ENCODE measurements at places on chromosomes 6 and 20.
A peak's percentile ranks its signal among the peaks of the same experiment; 100 is the strongest.

GRCh38 chr6:85127696-85128243 is 322.1 kb upstream of the NT5E start:
- DNase-seq = no peak

DNA sequence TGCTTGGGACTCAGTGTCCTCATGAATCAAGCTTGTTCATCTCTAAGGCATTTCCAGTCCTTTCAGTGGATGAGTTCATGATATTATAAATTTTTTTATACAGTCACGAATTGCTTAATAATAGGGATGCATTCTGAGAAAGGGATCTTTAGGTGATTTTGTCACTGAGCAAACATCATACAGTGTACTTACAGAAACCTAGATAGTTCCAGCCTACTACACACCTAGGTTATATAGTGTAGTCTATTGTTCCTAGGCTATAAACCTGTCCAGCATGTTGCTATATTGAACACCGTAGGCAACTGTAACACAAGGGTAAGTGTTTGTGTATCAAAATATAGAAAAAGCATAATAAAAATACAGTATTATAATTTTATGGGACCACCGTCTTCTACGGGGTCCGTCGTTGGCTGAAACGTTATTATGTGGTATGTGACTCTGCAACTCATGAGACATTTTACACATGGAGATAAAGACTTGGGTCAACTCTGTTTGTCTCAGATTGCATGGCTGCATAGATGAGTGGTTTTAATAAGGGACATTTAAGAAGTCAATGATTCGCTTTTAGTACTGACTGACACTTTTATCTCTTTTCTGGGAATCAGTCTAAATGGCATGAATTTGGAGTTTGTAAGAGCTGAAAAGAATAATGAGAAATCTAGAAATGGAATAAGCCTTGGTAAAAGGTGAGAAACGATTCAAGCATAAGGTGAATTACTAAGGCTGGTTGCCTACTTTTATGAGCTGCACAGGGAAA is 33.2 kb downstream of the CLIC5 start:
- DNase-seq = no peak

DNA sequence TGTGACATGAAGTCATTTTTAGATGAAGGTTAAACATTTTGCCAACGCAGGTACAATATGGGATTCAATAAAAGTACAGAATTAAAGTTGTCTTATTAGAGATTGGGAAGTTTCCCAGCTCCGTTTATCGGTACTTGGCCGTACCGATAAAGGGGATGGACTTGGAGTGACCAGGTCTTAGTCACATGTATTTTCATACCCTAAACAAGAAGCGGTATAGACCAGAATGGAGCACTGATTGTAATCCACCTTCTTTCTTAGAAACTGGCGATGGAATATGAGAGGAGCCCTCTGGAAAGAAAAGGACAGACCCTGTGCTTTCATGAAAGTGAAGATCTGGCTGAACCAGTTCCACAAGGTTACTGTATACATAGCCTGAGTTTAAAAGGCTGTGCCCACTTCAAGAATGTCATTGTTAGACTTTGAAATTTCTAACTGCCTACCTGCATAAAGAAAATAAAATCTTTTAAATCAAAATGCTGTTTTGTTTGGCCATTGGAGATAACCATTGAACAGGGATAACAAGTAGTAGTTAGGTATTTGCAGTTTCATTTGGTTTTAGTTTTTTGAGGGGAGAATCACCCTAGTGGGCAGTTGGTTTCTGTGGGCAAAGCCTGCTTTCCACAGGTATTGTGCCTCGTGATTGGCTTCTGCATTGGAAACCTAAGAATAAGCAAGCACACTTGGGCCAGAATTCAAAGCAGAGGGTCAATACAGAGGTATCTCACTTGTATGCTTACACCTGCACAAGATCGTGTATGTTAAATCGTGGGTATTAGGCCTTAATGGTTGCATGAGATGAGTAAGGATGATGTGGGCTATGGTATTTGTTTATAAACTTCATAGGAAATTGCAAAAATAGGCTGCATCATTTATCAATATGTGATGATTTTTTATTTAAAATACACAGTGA is 11.2 kb upstream of the ZNFX1 start:
- no peak for DNase-seq

DNA sequence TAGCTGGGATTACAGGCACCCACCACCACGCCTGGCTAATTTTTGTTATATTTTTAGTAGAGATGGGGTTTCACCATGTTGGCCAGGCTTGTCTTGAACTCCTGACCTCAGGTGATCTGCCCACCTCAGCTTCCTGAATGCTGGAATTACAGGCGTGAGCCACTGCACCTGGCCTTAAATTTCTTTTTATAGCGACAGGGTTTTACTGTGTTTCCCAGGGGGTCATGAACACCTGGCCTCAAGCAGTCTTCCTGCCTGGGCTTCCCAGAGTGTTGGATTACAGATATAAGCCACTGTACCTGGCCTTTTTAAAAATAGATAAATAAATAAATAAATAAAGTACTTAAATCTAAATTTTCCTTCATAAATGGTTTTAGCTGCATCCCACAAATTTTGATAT is 57.5 kb downstream of the LIN28B start:
- no peak for DNase-seq

DNA sequence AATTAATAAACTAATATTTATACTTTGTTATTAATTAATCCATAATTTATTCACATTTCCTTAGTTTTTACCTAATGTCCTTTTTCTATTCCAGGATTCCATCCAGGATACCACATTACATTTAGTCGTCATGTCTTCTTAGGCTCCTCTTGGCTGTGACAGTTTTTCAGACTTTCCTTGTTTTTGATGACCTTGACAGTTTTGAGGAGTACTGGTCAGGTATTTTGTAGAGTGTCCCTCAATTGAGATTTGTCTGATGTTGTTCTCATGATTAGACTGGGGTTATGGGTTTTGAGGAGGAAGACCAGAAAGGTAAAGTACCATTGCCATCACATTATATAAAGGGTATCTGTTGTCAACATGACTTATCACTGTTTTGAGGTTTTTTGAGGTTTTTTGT is 67.3 kb downstream of the ZNF292 start:
- DNase-seq = no peak

GRCh38 chr6:64990652-64991304 is 716.2 kb downstream of the EYS start:
- no peak for DNase-seq

GRCh38 chr6:158991017-158991723 is 8.8 kb downstream of the RSPH3 start:
- peak; percentile 16 for DNase-seq

DNA sequence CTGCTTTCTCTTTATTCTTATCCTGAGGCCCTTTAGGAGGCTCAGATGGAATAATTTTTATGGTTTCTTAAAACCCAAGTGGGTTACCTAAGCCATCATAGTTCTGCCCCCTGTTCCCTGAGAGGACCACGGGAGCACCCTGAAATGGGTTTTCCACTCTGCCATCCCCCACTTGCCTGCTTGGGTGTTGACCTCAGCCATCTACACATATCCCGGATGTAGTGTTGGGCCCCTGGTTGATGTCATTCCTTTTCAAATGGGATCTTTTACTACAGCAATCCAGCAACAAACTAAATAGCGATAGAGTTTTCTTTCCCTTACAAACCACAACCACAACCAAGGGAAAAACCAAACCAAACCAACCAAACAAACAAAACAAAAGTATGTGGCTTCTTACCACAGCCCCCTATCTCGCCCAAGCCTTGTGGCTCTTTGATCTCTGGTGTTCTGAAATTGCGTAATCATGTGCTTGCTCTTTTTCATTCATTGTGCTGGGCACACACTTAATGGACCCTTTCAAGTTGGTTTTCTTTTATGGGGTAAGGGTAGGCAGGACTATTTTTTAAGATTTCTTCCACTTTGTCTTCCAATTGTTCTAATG is 154.9 kb downstream of the ESR1 start:
- peak; percentile 89 for DNase-seq

DNA sequence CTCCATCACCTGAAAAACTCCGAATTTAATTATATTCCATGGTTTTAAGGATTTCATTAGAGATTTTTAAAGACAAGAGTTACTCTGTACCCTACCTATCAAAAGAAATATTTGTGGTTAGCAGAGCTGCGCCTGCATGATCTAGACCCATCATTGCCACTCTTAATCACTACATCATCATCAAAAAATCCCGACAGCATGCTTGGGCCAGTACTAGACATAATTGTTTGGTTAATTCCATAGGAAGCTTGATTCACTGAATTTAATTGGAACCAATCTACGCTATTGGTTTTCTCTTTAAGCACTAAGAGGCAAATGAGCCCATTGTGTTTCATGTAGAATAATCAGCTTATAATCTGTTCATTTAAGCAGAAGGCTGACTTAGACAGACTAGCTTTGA is 33.4 kb upstream of the RNF217 start:
- DNase-seq = no peak

DNA sequence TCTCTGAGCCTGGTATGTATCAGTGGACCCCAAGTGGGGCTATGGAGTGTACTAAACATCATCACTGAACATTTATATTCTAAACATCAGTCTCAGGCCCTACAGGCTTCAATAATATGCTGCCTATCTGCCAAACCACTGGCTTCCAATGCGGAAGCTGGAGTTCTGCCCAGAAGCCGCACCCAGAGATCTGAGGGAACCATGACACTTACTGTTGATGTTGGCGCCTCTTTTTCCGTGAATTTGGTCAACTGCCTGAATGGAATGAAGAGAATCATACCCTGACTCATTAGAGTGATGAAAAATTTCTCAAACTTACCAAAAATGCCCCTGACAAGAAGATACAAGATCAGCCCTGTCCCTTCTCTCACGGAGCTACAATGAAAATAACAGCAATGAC is 66.2 kb downstream of the SLC22A23 start:
- DNase-seq = no peak

DNA sequence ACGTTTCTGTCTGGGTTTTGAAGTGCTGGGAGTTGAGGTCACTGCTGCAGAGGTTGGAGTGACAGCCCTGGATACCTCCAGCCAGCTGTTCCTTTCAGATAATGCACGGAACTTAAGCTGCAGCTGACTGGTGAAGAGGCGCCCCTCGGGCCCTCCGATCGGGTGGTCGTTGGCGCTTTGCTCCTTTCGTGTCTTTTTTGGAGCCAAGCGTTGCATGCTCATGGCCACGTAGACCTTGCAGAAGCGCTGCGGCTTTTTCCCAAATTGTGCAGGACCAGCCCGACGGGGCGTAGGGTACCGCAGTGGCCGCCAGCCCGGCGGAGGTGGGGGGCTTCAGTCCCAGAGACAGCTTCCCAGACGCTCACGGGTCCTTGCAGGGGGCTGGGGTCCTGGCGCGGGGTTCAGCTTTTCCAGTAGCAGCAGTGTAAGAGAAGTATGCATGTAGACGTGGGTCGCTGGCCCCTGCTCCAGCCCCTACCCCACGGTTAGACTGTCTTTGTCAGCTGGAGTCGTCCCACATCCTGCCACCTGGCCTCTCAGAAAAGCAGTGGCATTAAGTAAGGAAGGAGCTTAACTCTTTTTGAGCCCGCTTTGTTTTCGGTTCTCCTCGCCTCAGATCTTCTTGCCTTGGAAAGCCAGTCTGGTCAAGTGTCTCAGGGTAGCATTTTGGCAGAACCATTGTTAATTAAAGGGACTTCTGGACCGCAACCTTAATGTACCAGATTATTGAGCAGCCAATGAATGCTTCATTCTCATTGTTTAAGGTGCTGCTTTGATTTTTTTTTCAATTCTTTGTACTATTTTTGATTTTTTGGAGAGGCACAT is 838 bp downstream of the TNFAIP3 start:
- DNase-seq = peak; percentile 93

DNA sequence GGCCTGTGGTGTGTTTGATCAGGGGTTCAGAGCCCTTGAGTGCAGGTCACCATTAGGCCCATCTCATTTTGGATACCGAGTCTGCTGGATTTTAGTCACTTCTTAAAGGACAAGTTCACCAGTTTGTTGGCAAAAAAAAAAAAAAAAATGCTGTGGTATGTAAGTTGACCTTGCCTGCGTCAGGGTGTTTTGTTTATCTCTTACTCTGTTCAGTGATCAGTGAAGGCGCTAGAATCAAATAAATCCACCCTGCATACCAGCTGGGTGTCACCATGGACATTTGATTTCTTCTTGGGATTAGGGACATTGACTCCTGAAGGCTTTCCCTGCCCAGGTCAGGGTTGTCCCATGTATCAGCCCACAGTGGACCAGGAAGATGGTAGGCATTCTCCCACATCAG is 6.7 kb downstream of the SMOC2 start:
- DNase-seq = no peak

- no peak for DNase-seq
These were observed 157.0 kb upstream of the ENPP5 start for GRCh38 chr6:46327779-46328178.

DNA sequence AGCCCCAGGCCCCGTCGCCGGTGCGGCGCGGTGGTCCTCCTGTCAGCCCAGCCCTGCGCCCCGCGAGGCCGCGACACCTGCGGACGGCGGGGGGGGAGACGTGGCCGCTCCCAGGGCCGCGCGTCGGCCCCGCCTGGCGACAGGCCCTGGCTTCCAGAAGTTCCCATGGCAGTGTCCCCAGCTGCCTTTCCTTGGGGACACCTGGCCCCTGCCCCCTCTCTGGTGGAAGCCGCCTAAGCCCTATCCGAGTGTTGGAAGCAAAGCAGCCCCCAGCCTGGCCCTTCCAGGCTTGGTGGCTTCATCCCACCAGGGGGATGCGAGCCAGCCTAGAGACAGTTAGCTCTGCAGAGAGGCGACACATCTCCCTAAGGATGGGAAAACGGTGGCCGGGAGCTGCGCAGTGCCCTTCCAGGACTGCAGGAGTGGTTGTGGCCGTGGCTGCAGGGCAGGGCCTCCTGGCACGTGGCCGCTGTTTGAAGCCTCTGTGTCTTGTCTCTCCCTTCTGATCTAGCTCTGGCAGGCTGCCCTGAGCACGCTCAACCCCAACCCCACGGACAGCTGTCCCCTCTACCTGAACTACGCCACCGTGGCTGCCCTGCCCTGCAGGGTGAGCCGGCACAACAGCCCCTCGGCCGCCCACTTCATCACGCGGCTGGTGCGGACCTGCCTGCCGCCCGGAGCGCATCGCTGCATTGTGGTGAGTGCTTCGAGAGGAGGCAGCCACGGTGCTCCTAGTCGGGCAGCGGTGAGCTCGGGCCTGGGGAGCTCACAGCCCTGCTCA is 816 bp downstream of the NPEPL1 start:
- no peak for DNase-seq

- no peak for DNase-seq
These were observed 219.0 kb upstream of the JARID2 start for GRCh38 chr6:15026832-15027231.

GRCh38 chr20:1905693-1906092 is 10.5 kb downstream of the SIRPA start:
- DNase-seq = no peak

DNA sequence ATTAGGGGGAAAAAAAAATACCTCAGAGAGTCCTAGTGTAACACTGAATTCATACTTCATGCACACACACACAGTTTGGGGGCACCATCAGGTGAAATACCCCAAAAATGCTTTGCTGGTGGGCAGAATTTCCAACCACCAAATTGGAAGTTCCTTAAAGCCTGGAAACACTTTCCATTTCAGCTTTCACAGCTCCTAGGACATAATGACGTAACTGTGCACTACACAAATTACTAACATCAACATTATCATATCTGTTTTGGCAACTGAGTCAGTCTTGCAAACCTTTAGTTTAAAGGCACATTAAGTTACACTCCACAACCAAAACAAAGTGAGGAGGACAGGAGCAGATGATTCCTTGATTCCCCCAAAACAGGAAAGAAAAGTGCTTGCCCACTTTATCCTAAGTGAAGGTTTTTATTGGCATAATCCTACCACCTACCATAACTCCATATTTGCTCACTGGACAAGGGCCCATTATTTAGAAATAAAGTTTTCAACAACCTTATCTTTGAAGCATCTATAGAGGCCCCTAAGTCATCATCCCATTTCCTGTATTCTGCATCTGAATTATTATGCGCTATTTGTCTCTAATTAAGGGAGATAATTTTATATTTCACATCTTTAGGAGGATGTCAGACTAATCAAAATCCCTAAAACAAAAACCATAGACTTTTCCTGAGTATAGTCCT is 3.4 kb downstream of the MBOAT1 start:
- no peak for DNase-seq
